Hypothalamus (tissue), 51 donors: ENCODE measurements at places on chromosomes 7 and 10.

DNA sequence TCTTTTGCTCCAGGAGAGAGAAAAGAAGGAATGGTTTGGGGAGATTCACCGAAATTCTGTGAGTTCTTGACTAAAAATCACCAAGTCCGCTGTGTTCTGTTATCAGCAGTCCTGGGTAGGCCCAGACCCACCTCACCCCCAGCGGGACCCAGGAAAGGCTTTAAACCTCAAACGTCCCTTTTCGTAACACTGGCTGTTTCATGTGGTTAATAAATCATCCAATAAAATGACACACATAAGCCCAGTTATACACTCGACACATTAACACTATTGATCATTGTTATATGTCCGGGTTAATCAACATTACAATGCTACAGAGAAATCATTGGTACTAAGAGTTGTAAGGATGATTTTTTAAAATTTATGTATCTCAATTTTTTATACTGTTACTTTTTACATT is 25.2 kb downstream of the DIP2C start:
- no peak for DNase-seq

GRCh38 chr7:32143301-32143700 is 73.1 kb upstream of the PDE1C start:
- DNase-seq, result no peak

- DNase-seq, result peak; percentile 50
Observed at GRCh38 chr7:30842542-30843451, 68.9 kb upstream of the AQP1 start.

DNA sequence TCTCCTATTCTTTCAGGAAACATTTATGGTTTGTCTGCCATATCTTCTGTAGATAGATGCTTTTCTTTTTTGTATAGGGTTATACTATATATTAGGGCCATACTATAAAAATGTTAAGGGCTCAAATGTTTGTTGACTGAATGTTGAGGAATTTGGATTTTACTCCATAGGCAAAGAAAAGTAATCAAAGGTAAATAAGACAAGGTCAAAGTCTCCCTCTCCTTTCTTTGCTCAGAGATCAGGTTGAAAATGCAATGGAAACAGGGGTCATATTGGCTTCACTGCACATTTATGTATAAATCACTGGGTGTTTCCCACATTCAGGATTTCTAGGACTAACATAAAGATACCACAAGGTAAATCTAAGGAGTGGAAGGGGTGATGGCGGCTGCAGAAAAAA is 291.4 kb upstream of the FZD8 start:
- no peak for DNase-seq

DNA sequence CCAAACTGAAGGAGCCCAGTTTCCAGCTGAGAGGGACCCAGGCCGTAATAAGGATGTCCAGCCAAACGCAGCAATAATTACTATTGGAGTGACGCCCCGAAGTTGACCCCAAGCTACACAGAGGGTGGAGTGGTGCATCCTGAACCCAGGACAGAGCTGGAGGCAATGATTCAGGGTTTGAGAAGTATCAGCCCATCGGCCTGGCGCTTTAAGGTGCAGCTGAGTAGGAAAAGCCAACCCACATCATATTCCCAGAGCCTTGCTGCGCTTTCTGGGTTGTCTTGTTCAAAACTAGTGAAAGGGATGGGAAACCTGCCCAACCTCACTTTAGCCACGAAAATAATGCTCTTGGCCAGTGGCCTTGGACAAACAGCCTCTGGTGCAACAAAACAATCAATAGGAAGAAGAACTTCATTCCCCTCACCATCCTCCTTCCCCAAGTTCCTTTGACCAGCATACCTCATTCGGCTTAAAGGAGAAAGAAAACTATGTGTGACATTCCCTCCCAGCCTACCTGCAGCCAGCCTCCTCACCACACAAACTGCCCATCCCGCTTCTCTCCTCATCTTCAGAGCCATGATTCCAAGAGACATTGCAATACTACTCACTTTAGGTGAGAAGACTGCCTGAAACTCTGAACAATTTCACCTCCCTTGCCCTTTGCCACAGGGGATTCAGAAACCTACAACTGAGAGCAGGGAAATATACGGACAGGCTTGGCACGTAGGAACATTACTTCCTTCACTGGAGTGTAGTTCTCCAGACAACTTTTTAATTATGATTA is 217.2 kb upstream of the MKLN1 start:
- no peak for DNase-seq

DNA sequence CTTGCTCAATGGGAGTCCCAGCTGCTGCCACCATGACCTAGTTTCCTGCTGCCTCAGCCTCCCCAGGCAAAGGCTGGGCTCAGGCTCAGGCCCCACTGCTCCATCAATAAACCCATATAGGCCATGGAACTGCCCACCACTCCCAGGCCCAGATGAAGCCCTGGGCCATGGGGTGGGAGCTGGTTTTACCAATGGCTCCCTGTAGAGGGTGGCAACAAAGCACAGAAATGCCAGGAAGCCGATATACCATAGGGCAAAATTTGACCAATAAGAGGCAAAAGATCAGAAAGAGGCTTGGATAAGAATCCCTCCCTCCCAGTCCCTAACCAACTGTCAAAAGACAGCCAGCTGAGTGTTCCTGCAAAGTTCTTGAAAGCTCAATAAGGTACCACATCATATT is 101.8 kb upstream of the DOCK1 start:
- DNase-seq, result no peak

GRCh38 chr7:139731802-139732470 is 45.9 kb downstream of the HIPK2 start:
- DNase-seq, result no peak

DNA sequence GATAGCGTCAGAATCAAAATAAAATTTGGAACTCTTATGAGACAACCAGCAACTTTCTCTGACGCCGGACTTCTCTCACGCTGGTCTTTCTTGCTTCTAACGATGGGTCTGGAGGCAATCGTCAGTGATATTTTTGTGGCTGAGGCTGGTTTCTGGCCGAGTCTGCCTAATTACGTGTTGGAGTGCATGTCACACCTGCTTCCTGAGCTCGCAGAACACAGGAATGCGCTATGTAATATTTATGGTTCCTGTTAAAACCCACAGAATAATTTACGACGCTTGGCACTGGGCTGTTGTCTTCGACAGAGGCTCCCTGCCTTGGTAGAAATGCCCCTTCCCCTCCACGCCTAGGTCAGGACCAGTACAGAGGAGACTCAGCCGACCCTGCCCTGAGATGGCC is 64.9 kb downstream of the NPTX2 start:
- DNase-seq, result no peak

DNA sequence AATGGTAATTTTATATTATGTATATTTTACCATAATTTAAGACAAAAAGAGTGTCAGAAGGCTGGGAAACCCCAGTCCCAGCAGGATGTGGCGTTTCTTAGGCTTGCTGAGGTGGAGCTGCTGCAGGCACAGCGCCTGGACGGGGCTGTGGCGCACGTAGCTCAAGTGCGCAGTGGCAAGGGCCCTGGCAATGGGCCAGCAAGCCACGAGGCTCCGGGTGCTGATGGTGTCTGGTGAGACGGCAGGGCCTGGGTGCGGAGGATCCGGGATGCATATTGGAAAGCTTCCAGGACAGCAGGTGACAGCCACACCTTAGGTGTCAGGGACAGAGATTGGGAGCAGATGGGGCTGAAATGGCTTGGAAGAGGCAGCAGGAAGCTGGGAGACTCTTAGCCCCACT is 37.2 kb downstream of the CLEC2L start:
- no peak for DNase-seq
